ENCODE measurements at places on chromosomes 12 and 14.

DNA sequence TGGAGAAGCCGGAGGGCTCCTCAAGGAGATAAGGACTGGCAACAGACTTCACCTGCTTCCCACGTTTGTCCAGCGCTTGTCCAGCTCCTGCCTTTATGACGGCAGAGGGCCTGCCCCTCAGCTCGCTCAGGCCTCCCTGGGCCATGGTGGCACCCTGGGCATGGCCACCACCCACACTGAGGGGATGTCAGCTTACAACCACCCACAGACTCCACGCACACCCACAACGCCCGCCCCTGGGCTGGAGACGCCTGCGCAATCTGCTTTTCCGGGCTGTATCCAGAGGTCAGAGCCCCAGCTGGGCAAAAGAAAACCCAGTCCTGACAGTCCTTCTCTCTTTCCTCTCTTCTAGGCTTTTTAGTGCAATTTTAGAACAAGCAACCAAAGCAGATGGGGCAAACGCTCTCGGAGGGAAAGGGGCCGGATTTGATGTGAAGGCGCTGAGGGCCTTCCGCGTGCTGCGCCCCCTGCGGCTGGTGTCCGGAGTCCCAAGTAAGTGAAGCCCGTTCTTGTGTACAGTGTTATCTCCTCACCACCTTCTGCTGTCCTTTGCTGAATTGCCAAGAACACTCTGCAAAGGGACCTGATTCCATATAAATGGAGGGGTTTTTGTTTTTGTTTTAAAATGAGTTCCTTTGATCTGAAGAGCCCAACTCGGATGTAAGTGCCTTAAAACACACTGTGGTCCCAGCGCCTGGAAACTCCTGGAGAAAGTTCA lies 337.4 kb upstream of the FKBP4 start:
- DNase-seq = no peak

DNA sequence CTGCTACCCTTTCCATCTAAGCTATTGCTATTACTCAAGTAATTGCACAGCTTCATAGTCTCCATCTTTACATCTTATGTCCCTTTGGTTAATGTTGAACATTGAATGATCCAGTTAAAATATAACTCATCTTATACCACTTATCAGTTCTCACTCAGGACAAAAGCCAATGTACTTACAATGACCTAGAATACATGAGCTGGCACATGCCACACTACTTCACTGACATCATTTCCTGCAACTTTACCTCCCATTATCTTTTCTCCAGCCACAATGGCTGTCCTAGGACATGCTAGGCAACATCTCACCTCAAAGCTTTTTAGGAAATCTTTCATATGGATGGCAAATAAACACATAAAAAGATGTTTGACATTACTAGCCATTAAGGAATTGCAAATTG lies 309.2 kb downstream of the FOXG1 start:
- no peak for DNase-seq

- DNase-seq = no peak
These were observed 154.0 kb downstream of the PIWIL1 start for GRCh38 chr12:130491421-130492357.

- DNase-seq = no peak
These were observed 49.8 kb upstream of the CCDC63 start for GRCh38 chr12:110796952-110797351.

DNA sequence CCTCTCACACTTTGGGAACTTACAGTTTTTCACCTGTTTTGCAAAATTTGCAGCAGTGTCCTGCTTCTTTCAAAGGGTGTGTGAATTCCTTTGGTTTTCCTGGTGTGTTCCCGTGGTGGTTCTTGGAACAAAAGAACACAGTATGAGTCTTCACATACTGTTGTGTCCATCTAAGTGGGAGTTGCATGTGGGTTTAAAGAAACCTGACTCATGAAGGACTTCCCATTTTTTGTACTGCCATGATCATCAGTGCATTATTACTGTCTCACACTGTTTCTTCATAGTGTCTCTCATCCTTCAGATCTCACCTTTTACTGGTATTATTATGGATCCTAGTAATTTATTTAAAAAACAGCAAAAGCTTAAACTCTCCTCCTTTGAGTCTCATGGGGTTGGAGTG lies 3.8 kb upstream of the GZMH start:
- no peak for DNase-seq

GRCh38 chr12:3367750-3368444 lies 123.1 kb upstream of the PRMT8 start:
- no peak for DNase-seq

DNA sequence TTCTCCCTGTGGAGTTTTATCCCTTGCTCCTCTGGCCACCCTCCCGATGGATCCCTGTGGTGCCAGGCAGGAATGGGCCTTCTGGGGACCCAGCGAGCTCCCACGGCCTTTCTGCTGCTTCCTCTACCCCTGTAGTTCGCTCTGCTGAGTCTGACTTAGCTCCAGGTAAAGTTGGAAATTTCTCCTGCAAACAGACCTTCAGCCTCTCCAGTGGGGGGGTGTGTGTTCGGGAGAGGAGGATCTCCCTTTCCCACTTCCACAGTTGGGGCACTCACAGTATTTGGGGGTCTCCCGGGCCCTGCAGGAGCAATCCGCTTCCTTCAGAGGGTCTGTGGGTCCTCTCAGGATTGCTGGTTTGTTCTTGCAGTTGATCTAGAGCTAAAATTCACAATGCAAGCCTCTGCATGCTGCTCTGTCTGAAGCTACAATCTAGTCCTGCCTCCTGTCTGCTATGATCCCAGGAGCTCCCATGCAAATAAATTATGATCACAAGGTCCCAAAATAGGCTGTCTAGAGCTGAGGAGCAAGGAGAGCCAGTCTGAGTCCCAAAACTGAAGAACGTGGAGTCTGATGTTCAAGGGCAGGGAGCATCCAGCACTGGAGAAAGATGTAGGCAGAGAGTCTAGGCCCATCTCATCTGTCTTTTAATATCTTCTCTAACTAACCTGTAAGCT lies 18.3 kb downstream of the MTRFR start:
- DNase-seq = no peak

- DNase-seq = no peak
These were observed 39.1 kb upstream of the NAP1L1 start for GRCh38 chr12:76123259-76124212.

DNA sequence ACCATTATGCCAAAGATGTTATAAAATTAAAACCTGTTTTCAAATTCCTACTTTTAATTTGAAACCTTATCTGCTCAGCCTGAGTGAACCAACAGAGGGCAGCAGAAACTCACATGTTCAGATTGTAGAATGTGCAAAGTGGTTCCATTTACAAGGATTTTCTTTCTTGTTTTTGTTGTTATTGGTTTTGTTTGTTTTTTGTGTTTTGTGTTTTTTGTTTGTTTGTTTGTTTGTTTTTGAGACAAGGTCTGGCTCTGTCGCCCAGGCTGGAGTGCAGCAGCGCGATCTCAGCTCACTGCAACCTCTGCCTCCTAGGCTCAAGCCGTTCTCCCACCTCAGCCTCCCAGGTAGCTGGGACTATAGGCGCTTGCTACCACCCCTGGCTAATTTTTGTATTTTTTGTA lies 22.8 kb upstream of the GARIN2 start:
- no peak for DNase-seq

DNA sequence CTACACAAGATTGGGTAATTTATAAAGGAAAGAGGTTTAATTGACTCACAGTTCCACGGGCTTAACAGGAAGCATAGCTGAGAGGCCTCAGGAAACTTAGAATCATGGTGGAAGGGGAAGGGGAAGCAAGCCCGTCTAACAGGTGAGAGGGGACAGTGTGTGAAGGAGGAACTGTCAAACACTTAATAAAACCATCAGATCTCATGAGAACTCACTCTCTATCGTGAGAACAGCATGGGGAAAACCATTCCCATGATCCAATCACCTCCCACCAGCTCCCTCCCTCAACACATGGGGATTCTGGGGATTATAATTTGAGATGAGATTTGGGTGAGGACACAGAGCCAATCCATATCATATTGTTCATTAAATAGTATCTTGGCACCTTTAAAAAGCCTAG lies 56.1 kb downstream of the EPS8 start:
- DNase-seq = no peak

- DNase-seq = no peak
These were observed 77.7 kb downstream of the NTS start for GRCh38 chr12:85951823-85952222.

DNA sequence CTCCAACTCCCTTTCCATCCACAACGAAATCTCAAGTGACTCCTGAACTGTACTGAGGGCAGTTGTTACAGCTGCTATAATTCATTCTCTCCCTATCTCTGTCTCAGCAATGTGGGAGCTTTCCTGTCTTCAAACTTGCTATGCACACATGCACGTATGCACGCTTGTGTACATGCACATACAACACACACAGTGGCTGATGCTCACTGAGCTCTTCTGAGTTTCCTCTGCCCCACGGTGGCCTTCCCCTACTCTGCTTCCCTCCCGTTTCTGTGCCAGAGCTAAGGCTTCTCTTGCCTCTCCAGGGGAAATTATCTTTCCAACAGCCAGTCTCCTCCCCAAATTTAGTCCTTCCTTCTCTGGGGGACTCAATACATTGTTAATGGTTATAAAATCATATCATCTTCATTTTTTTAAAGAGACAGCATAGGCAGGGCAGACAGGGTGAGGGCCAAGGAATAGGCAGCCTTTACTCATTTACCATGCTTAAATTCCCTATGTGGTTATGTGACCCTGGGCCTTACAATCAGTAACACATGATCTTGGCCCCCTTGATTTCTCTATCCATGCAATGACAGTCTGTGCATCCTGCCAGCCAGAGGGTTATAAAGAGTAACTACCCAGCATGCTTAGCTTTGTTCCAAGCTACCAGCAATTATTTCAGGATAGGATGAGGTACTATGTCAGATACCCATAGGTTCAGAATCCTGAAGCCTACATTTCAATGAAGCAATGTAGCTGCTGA lies 111.9 kb upstream of the HMGA2 start:
- DNase-seq = no peak

GRCh38 chr12:106033161-106033675 lies 105.5 kb downstream of the NUAK1 start:
- DNase-seq = no peak

DNA sequence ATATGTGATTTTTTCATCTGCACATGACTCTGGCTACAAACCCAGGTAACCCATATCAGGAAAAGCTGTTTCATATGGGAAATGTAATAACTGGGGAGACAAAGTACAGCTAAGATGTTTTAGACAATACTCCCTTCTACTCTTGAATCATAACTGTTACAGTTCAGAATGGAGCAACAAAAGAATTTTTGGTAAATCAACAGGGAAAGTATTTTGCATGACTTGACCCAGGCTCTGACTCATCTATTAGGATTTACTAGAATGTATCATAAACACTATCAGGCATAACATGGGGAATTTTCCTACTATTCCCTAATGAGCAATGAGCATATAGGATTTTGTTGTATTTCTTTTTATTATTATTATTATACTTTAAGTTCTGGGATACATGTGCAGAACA lies 553.0 kb downstream of the SLC16A7 start:
- DNase-seq = no peak

DNA sequence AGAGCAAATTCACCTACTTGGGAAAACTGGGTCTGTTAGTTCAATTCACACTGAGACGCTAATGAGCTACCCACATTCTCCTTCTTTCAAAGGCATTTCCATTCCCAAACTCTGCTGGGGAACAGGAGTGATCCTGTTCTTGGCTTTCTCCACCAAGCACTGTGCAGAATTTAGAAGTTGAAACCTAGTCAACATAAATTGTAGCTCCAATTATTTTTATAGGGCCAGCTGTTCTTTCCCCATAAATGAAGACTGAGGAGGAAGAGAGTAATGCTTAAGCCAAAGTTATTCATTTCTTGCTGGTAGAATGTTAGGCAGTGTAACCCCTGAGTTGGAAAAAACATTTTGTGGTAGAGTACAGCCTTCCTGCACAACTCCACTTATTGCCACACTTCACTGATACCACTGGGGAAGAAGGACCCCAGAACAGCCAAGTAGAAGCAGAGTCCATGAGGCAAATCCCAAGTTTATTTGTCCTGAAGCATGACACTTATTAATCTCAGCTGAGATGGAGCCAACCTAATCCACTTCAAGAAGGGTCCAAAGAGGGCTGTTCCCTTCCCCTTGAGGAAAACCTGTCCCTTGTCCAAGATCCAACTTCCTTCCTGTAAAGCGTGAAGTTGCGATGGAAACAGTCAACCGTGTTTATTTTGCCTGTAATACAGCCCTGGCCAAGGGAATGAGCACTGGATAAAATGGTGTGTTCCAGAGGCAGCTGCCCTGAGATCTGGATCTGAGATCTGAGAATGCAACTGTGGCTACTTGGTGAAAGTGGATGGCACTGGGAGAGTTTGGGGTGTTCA lies 151.8 kb downstream of the TBX5 start:
- DNase-seq = no peak

DNA sequence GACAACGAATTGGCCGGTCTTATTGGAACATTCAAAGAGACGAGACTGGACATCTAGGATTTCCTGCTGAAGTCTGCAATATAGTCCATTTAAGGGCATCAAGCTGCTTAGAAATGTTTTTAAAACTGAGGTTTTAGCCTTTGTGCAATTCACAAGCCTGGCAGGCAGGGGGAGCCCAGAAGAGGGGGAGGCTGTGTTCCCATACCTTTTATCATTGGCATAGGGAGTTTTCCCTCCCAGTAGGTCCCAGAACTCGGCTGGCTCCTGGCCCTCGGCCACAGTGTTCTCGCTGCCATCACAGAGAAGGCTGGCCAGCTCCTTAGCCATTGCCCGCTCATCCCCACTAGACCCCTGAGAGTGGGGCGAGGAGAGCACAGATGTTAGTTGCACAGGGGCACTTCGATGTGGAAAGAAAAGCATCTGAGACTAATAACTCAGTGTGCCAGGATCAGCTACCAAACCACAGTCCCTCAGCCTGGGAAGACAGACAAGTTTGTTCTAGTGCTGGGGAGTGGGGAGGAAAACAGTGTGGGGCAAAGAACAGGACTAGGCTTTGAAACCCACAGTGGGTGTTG lies 15.1 kb downstream of the AVIL start:
- DNase-seq = no peak

DNA sequence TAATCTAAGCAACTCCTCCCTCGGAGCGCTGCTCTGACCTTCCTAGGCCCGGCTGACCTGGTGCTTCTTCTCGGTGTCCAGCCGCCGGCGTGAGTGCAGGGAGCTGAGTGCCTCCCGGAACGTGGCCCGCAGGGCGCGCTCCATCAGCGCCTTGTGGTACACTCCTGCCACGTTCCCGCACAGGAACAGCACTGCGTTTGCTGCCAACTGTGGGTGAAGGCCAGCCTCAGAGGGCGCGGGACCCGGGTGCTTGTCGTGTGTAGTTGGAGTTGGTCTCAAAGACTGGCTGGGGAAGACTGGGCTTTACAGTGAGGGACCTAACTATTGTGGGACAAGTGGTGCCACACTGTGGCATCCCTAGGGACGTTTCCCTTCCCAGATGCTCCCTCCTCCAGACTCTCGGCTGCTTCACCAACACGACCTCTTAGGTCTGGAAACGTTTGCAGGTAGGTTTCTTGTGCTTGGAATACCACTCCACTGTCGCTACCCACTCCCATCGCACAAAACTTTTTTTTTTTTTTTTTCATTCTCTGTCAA lies 3.1 kb downstream of the ADCY4 start:
- no peak for DNase-seq

DNA sequence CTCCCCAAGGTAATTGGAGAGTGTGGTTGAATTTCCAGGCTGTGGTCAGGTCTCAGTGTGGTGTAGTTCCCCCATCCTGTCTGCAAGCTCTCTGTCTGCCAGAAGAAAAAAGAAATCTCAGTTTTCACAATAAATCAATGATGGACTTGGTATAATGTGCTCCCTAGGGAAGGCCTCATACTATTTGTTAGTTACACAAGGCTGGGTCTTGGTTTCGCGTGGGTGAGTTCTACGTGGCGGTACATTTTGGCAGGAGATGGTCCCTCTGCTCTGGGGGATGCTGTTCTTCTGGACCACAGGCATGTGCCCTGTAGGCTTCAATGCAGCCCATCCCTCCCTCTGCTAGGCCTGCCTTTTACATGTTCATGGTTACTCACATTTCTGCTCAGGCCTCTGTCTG lies 206.4 kb upstream of the PELI2 start:
- no peak for DNase-seq

Data from activated naive CD4-positive, alpha-beta T cell (primary cell).